ENCODE measurements at places on chromosomes 11 and 22. TPM values are rescaled to one million over a fixed set of nuclear protein-coding genes. Genes with fewer than 3 reads are reported as not detected.
A peak's percentile ranks its signal among the peaks of the same experiment; 100 is the strongest.

Gene KIRREL3
- polyA plus RNA-seq = 2.1 TPM

DNA sequence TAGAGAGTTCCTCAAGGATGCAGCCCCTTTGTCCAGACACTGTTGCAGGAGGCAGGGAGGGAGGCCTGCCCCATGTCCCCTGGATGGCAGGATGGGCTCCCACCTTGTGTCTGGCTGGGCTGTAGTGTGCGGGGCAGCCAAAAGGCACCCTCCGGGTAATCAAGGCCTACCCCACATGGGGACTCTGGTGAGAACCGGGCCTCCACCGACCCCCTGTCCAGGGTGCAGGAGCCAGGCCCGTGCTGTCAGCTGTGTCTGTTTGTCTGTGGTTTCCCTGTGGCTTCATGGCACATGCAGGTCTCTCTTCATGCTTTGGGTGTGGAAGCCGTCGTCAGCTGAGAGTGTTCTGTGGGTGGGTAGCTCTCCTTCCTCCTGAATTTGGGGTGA is 1240.9 kb downstream of the BRD1 start:
- DNase-seq = no peak

GRCh38 chr22:49350441-49351121 is 477.1 kb downstream of the BRD1 start:
- no peak for DNase-seq

Gene SFI1
- 46.7 TPM for polyA plus RNA-seq

GRCh38 chr11:12199231-12199948 is 89.0 kb downstream of the MICAL2 start:
- DNase-seq = no peak

Gene SCN2B
- 3.5 TPM for polyA plus RNA-seq

Gene BIRC3
- polyA plus RNA-seq = 0.92 TPM

DNA sequence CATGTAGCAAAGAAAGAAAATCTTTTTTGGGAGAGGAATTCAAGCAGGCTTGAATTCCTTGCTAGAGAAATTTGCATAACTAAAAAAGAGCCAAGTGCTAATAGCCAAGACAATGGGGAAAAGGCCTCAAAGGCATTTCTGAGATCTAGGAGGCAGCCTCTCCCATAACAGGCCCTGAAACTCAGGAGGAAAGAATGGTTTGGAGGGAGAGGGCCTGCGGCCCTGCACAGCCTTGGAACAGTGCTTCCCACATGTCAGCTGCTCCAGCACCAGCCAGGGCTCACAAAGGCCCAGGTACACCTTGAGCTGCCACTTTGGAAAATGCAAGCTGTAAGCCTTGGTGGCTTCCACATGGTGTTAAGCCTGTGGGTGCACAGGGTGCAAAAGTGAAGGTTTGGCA is 55.5 kb upstream of the TSPAN18 start:
- DNase-seq = no peak

Gene MN1
- 7.8 TPM for polyA plus RNA-seq

DNA sequence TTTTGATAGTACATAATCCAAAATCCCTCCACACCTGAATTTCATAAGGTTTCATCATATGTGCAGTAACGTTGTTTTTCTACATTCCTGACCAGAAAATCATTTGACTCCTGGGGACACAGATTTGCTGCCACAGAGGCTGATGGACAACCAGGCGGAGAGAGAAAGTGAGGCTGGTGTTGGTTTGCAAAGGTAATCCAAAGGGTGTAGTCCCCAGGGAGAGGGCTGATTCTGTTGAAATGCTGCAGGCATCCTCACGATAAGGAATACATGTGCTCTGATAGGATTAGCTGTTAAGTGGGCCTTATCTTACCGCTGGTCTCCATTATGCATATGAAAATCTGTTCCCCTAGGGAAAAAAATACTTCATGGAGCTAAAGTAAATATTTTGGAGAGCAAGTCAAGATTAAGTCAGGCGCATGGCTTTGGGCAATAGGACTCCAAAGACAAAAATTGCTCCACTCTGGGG is 8.1 kb downstream of the APOL6 start:
- no peak for DNase-seq

Gene SLC25A17
- polyA plus RNA-seq = 42.1 TPM

GRCh38 chr11:27087432-27087831 is 46.8 kb downstream of the BBOX1 start:
- DNase-seq = no peak

GRCh38 chr22:49004484-49005399 is 822.9 kb downstream of the BRD1 start:
- no peak for DNase-seq

Gene C11orf65
- polyA plus RNA-seq = 2.1 TPM

Gene CKAP5
- polyA plus RNA-seq = 112 TPM

DNA sequence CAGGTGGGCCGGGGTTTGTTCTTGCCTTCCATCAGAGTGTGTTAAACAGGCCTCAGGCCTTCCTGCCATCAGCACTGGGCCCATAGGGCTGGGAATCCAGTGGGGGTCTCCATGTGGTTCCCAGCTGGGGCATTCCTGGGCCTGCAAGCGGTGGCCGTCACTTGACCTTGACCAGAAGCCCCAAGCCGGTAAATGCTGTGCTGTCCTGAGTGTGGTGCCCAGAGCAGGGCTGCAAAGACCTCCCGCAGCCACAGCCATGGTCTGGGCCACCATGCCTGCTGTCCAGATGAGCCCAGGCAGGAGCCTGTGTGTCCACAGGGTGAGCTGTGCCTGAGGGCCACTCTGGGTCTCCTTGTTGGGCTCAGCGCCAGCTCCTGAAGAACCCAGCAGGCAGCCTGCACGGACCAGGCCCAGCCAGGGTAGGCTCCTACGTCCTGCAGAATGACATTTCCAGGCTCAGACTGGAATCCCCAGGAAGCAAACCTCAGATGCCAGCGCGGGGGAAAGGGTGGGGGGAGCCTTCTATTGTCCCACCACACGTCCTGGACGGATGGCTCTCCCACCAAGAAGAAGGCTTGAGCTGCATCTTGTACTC is 117.3 kb downstream of the KCNQ1OT1 start:
- DNase-seq = no peak

Gene HTR3A
- polyA plus RNA-seq = 0.30 TPM

- DNase-seq = peak; percentile 51
These were observed 2.4 kb downstream of the UCP2 start for GRCh38 chr11:73980001-73980961.

DNA sequence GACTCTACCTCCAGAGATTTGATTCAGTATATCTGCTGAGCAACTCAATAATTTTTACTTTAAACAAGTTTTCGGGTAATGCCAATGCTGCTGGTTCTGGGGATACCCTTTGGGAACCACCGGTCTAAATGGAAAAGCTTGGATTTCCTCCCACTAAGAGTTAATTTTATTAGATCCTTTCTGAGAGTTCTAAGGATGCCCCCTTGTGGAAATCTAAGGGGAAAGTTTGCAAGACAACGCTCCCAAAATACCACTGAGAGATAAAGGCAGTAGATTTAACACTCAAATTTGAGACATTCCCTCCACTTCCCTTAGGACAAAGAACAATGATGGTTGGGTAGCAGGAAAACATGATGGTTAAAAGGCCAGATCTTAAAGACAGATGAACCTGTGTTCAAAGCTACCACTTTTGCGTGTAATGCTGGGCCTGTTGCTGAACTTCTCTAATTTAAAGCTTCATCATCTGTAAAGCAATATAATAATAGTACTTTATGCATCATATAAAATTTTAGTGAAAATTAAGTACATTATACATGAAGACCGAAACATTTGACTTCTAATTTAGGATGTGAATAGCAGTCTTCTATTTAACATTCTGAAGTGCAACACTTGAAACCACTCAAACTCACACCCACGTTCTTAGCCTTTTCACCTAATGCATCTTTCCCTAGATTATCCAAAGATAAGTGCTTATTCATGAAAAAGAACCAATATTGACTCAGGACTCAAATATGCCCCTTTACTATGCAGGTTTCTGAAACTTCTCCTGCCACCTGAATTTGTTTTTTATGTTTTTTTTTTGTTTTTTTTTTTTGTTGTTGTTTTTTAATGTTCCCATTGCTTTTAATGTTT is 110.1 kb upstream of the LUZP2 start:
- no peak for DNase-seq

DNA sequence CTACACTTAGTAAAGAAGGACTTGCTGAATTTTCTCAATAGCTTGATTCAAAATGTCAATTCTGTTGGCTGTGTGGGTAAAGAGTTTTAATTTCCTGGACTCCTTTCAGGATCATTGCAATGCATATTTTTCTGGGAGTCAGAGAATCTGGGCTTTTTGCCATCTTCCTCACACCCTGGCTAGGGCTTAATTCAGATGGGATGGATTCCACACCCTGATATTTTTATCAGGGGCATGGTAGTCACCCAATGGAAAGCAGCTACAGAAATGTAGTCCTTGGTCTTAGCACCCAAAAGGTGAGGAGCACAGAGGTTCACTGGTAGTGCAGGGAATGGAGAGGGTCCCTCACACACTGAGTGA is 79.3 kb downstream of the SGSM3 start:
- DNase-seq = no peak

Gene DAGLA
- 4.6 TPM for polyA plus RNA-seq

Gene MMP3
- 0.13 TPM for polyA plus RNA-seq

DNA sequence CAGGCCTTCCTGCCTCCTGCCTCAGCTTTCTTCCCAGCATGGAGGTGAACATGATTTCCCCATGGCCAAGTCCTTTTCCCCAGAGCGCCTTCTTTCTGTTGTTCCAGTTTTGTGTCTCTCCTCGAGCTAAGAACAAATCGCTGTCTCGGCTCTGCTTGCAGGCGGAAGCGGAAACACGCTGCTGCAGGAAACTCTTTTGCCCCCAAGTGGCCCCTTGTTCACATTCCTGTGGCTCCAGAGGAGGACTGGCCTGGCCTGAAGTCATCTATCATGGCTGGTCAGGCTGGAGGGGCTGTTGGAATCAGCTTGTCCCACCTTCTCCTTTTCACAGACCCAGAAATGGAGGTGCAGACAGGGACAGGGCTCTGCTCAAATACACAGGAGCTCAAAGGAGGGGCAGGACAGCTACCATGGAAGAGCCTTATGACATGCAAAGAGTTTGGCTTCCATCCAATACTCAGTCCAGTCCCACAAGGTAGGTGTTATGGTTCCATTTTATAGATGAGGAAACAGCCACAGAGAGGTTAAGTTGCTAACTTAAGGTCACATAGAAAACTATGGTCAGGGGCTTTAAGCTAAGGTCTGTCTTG is 182.2 kb upstream of the SYT13 start:
- peak; percentile 45 for DNase-seq

GRCh38 chr22:46902998-46903916 is 140.8 kb downstream of the TBC1D22A start:
- DNase-seq = no peak

Gene PNPLA3
- polyA plus RNA-seq = 2.1 TPM

GRCh38 chr11:21414953-21415352 is 745.6 kb downstream of the NELL1 start:
- DNase-seq = no peak

DNA sequence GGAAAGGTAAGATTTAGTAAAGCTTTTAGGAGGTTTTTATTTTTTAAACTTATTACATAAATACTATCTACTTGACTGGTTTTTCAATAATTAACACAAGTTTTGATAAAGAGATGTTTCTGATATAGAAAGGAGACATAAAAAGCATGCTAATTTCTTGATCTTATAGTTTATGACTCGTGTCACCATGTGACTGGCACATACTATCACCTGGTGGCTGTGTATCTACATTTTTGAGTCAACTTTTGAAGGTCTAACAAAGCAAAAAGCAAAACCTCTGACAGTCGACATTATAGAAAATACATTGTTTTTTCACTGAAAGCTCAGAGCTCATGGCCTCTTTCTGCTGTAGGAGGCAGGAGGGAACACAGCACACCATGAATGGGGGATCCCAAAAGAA is 810 bp downstream of the ACRV1 start:
- DNase-seq = no peak

All from renal cortex interstitium (tissue), 15 donors.